Endodermal cell (in vitro differentiated cells): ENCODE measurements at places on chromosomes 3 and 15. TPM values are rescaled to one million over a fixed set of nuclear protein-coding genes. Genes with fewer than 3 reads are reported as not detected.

Gene IL17RE
- total RNA-seq, result 1.2 to 1.8 TPM (median 1.2 TPM) in 3 replicates

Gene RYR3
- 0.38 to 0.71 TPM (median 0.65 TPM) in 3 replicates for total RNA-seq

Gene CHRNA3
- total RNA-seq, result 1.6 to 16.9 TPM (median 3.5 TPM) in 3 replicates

Gene EFCC1
- 0.23 and 0.31 TPM in 2 replicates for total RNA-seq

Gene DNAH1
- total RNA-seq, result 2.9 to 6.7 TPM (median 5.5 TPM) in 3 replicates

Gene STAC
- 1.2 and 1.5 TPM in 2 replicates for total RNA-seq

Gene FBXW12
- total RNA-seq, result 0.13 TPM in 1 of 2 replicates, not detected in the other

Gene CLDN18
- total RNA-seq, result 0.13 and 0.20 TPM in 2 replicates

Gene GABRR3
- total RNA-seq, result not detected in 3 replicates

Gene UPK1B
- total RNA-seq, result 11.3 to 13.1 TPM (median 11.7 TPM) in 3 replicates

Gene FMN1
- 0.36 to 0.60 TPM (median 0.52 TPM) in 3 replicates for total RNA-seq

Gene RASL12
- 10.1 to 27.8 TPM (median 27.2 TPM) in 3 replicates for total RNA-seq

Gene SMCO1
- total RNA-seq, result not detected in 3 replicates

Gene SPESP1
- not detected in 2 replicates for total RNA-seq

Gene FOXL2
- 0.11 to 0.13 TPM in 2 of 3 replicates, not detected in the other for total RNA-seq

Gene CCR4
- total RNA-seq, result 0.11 TPM in 1 of 3 replicates, not detected in the others

Gene DNASE1L3
- total RNA-seq, result 0.47 TPM in 1 of 2 replicates, not detected in the other

Gene NR1I2
- total RNA-seq, result 0.12 to 0.32 TPM (median 0.20 TPM) in 3 replicates

Gene ITIH1
- total RNA-seq, result not detected in 2 replicates

Gene FETUB
- not detected in 2 replicates for total RNA-seq

Gene SYNM
- total RNA-seq, result 10.6 and 12.5 TPM in 2 replicates

Gene MORC1
- not detected in 3 replicates for total RNA-seq

Gene PROS1
- 39.1 to 52.4 TPM (median 52.4 TPM) in 3 replicates for total RNA-seq

Gene TIMMDC1
- 103 and 107 TPM in 2 replicates for total RNA-seq

Gene GOLGA8M
- total RNA-seq, result 0.70 to 0.86 TPM in 2 of 3 replicates, not detected in the other

Gene AZI2
- total RNA-seq, result 54.9 to 134 TPM (median 58.0 TPM) in 3 replicates

Gene KCNAB1
- total RNA-seq, result 0.49 TPM in 1 of 3 replicates, not detected in the others

Gene MUC20
- 0.40 to 0.89 TPM in 2 of 3 replicates, not detected in the other for total RNA-seq

Gene SMC4
- total RNA-seq, result 96.3 and 97.5 TPM in 2 replicates

Gene AQP9
- total RNA-seq, result not detected in 3 replicates

Gene PLXND1
- total RNA-seq, result 66.3 and 83.2 TPM in 2 replicates

Gene FAM219B
- 99.3 to 120 TPM (median 112 TPM) in 3 replicates for total RNA-seq

Gene AP2M1
- 412 to 524 TPM (median 429 TPM) in 3 replicates for total RNA-seq
